Activated CD4-positive, alpha-beta T cell treated with anti-CD3 and anti-CD28 coated beads for 48 hours (primary cell): ENCODE measurements at places on chromosomes 2 and 18.

DNA sequence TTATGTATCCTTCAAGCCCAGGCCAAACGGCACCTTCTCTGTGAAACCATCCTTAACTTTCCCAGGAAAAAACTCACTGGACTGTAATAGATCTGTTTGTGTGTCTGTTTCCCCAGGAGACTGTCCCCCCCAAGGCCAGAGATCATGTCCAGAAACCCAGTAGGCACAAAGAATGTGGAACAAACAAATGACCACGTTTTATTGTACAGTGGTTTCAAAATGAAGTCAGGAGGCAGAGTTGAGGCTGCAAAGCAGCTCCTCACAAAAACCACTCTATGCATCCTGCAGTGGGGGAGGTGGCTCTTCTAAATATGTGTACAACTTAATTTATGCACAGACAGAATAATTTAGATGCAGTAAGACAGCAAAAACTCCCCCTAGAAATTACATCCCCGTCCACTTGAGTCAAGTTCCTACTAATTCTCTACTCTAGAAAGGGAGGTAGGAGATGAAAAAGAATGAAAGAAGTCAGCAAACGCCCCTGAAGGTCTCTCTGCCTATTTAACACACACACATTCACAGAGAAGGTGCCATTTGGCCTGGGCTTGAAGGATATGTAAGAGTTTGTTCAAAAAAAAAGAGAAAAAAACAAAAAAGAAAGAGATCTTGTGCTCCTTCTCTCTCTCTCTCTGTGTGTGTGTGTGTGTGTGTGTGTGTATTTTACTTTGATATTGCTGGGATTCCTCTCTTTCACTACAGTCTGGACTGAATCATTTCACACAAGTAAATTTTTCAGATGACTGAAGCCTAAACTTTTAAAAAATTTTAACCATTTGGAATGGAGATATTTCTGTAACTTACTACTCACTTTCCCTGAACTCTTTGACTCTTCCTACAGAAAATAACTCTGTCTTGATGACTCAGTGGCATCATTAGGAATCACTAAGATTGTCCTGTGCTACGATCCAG is 19.5 kb downstream of the BCL2 start:
- peak; percentile 66 for DNase-seq

- DNase-seq: no peak
Measured at GRCh38 chr2:237324405-237324831, 89.5 kb downstream of the COL6A3 start.

DNA sequence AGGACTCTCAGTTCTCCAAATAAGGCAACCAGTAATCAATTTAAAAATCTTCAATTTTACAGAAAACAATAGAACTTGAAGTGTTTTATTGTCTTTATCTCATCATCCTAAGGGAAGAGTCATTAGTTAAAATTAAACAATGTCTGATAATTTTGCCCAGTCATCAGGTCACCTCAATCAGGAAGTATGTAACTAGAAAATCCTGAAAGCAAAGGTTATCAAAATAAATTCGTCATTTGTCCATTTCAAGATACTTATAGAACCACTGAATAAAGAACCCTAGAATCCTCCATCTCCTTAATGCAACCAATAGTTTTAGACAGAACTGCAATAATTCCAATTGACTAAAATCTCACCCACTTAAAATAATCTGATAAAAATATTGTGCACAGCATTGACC is 115.2 kb downstream of the NCKAP5 start:
- no peak for DNase-seq

DNA sequence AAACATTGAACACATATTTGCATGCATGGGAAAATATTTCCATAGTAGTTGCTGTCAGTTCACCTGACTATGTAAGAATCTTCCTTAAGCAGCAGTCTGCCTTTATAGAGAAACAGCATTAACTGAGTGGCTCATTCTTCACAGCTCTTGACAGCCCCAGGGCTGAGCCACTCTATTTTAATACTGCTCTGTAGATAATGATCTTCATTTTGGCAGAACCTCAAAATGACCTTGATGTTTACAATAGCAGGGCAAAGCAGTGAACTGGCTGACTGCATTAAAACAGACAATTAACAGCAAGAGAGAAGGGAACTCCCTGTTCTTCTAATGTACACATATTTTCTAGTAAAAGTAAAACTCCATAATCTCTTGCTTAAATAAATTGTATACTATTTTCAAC is 580.6 kb upstream of the SOX11 start:
- DNase-seq: no peak

DNA sequence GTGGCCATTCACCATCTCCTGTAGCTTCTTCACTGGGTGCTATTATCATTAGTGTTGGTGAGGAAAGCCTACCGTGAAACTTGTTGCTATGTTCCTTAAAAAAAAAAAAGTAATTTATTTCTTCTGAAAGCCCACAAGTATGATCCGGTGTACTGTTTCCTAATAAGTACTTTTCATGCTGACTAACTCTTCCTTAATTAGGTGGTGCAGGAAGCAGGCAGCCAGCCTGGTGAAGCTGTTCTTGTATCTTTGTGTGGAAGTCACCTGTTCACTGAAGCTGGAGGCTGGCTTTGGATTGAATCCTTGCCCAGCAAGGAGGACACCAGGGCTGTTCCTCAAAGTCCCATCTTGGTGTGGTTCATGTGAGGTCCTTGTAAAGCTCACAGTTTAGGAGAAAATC is 321.7 kb upstream of the THSD7B start:
- no peak for DNase-seq

DNA sequence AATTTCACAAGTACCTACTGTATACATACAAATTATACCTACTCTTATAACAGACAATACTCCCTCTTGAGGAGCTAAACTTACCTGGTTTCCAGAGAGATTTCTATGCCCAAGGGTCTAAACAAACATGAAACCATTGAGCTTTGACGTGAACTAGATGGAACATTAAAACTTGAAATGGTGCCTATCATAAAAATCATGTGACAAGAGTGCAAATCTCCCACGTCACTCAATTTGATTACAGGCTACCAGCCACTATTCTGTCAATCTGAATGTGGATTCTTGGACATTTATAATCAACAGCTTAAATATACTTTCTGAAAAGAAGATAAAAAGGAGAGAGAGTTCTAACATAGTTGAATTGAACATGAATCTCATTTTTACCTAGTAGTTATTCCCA is 297.1 kb upstream of the SESTD1 start:
- no peak for DNase-seq

- DNase-seq: no peak
Measured at GRCh38 chr18:22796113-22796512, 137.0 kb upstream of the RBBP8 start.

DNA sequence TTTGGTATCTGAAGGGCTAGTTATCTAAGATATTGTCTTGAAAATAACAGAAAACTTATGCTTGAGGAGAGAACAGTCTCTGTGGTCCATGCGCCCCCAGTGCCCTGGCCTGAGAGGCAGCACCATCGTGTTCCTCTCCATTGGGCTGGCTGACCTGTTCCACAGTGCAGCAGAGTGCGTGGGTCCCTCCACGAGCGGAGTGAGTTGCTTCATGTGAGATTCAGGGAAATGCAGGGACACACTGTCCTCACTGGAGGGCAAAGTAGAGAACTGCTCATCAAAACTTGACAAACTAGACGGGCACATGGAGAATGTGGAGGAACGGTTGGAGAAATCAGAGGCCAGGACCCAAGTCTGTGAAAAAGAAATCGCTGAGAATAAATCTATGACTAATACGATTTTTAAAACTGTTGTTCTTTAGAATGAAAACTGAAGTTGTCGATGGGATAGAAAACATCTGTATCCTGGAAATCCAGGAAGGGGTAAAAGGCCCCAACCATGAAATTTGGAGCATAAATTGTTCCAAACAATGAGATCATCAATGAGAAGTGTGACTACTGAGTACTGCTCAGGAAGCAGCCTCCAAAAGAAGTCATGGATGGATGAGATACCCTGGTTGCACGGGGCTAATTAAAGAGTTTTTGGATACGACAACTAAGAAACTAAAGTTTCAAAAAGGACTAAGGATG is 58.1 kb downstream of the REV1 start:
- no peak for DNase-seq

GRCh38 chr2:85852937-85853498 is 35.8 kb downstream of the ST3GAL5 start:
- DNase-seq: peak; percentile 62

GRCh38 chr18:61093965-61094364 is 239.3 kb upstream of the CDH20 start:
- DNase-seq: no peak

GRCh38 chr2:223113161-223113560 is 61.2 kb downstream of the KCNE4 start:
- DNase-seq: no peak

GRCh38 chr18:79786304-79786703 is 11.4 kb upstream of the KCNG2 start:
- no peak for DNase-seq

- peak; percentile 52 for DNase-seq
Measured at GRCh38 chr2:215982465-215982875, 30.9 kb downstream of the MREG start.

DNA sequence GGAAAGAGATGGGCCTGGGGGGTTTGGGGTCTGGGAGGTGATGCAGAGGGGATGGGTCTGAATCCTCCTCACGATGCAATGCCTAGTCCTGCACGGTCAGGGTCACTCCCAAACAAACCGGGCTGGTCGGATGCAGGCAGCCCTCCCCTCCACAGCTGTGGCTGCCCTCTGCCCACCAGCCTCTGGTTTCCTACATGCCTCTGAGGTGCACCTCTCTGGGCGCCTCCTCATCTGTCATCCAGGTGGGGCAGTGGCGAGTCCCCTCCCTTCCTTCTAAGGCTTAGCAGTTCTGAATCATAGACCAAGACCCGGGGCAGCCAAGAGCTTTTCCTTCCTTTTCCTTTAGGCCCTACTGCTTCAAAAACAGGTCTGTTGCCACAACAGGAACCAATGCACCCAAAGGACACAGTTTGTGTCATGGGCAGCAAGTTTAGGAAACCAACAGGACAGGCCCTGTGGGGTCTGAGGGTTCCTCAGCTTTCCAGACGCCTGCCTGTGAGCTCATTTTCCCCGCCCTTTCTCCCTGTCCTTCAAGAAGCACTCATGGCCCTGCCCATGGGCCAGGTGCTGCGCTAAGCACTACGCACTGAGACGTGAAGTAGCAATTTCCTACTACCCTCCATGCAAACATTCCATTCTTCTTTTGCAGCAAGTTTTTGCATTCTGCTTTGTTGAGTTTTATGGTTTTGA is 6.5 kb upstream of the MAL start:
- DNase-seq: no peak

GRCh38 chr18:32772581-32773381 is at the start of gene KLHL14:
KLHL14 (minus strand) TSS chr18:32773023; CDS start chr18:32770591, 2,432 bp downstream.
- no peak for DNase-seq

GRCh38 chr2:208451061-208451460 is 44.5 kb downstream of the PTH2R start:
- DNase-seq: no peak

DNA sequence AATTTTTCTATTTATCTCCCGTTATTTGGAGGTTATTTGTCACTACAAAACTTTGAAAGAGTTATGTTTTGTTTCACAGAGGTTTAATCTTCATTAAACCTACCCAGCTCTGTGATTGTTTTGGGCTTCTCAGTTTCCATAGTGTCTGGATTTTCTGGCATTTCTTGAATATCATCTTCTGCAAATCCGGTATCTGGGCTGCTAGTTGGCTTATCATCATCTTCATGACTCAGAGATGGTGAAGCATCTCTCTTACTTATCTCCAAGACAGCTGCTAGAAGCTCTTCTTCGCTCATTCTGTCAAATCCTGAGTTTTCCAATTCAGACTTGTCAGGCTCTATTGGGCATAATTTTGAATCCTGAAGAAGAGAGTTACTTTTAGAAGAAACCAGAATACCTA is 55.6 kb downstream of the VIL1 start:
- DNase-seq: no peak

GRCh38 chr2:78175645-78176044 is 653.5 kb upstream of the LRRTM4 start:
- DNase-seq: no peak

GRCh38 chr18:12430137-12430990 is 22.6 kb downstream of the PRELID3A start:
- DNase-seq: no peak

DNA sequence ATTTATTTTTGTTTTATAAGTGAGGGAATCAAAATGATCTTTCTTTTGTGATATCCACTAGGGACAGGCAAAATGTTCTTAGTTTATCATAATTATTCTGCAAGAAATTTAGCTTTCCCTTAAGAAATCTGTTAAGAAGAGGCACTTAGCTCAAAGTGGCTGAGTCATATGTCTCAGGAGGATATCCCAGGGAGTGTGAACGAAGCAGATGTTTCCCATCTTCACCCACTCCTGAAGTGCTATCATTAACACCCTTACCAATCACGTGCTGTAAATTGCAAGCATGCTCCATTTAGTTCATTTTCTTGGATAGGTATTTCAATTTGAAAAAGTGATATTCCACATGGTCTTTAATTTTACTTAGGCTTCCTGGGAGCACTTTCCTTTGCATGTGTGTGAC is 774.3 kb upstream of the TMEFF2 start:
- DNase-seq: no peak

- no peak for DNase-seq
Measured at GRCh38 chr2:105150231-105150630, 91.3 kb upstream of the GPR45 start.

DNA sequence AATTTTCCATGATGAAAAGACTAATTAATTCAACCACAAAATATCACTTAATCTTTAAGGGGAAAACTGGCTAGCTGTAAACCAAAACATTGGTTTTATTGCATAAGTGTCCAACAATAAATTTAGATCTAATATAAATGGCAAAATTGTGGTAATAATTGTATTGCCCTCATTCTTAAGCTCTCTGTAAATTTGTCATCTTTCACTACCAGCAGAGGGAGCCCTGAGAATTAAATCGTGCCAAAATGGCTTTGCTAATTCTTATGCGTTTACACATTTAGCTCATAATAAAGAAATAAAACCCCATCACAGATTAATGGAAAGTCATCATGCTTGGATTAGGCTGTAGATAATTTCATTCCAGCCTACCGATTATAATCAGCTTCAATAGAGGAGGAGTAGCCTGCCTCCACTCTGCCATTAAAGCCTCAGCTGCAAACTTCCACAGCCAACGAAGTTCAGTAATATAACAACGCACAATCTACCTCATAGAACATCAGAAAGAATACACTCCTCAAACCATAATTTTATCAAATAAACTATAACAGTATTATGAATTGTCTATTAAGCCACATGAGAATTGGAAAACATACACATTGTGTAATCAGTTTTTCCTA is 70.0 kb upstream of the ATP5MC3 start:
- no peak for DNase-seq

DNA sequence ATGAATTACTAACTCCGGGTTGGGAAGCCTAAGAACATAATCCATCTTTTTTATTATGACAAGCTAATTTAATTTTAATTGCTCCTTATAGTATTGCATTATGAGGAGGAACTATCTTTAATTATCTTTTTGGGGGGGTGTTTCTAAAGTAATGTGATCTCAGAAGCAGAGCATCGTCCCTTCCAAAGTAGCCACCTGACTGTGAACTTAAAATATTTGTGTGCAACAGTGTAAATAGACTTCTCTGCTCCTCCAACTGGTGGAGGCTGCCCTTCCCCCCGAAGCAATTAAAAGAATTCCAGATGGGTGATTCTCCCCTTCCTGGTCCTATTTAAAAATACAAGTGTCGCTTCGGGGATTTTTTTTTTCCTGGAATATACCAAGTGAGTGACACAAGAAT is 55.7 kb downstream of the TCF7L1 start:
- DNase-seq: no peak

- no peak for DNase-seq
Measured at GRCh38 chr2:17976871-17977746, 98.6 kb downstream of the KCNS3 start.
